Neural crest cell (in vitro differentiated cells): ENCODE measurements at places on chromosomes 12 and 14. TPM values are rescaled to one million over a fixed set of nuclear protein-coding genes. Genes with fewer than 3 reads are reported as not detected.

The ASCL1 gene
- 4.3 and 5.1 TPM in 2 replicates for total RNA-seq

- no peaks in the 10 kb centered on the region for H3K27me3 ChIP-seq
- DNase-seq: no peak
- no peaks in the 10 kb centered on the region for H3K36me3 ChIP-seq
- H3K27ac ChIP-seq: no peak overlapping the region
Measured at GRCh38 chr12:91173124-91173523, 9.5 kb downstream of the DCN start.

- H3K27ac ChIP-seq: peak overlapping the region; percentile 92
- H3K4me1 ChIP-seq: no peaks in the 10 kb centered on the region
- no peak for DNase-seq
Measured at GRCh38 chr14:74382231-74382630, 34.0 kb downstream of the VRTN start.

DNA sequence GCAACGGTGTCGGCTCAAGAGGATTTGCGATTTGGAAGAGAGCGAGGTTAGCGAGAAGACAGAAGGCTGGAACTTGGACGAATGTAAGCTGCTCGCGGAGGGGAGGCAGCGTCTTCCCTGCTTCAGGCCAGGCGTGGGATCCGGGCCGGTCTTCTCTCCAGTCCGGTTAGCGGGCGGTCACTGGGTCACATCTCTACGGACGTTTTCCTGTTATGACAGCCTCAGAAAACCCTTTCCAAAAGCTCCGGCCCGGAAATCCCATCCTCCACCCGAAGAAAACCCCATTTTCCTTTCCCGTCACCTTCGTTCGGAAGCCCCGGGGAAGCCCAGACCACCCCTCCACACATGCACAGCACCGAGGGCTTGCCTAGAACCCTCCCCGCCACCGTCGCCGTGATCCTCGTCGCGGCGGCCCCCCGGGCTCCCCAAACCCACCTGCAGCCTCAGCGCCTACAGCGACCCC is 268 bp downstream of the NDUFB1 start:
- H3K4me1 ChIP-seq: peaks cover 25% of the 10 kb centered on the region
- peaks cover 3% of the 10 kb centered on the region for H3K36me3 ChIP-seq
- peak overlapping the region; percentile 98 for H3K4me3 ChIP-seq
- H3K27me3 ChIP-seq: no peaks in the 10 kb centered on the region

- H3K36me3 ChIP-seq: no peaks in the 10 kb centered on the region
- no peak for DNase-seq
- H3K27ac ChIP-seq: no peak overlapping the region
- no peaks in the 10 kb centered on the region for H3K4me1 ChIP-seq
Measured at GRCh38 chr14:61452452-61452851, 131.1 kb downstream of the PRKCH start.

DNA sequence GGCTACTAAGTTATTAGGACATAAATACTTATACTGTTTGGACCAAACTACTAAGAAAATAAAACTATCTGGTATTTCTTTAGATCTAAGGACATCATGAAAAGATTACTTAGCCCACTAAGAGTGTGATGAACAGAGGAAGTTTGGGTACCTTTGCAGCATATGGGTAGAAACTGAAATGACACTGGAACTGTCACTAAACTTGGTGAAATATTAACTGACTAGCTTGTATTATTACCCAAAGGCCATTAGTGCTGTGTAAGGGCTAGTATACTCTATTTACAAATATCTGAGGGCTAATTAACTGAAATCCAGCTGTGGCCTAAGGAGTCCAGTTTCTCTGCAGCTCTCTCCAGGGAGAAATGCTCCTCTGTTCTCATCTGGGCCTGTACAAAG is 45.5 kb downstream of the PAWR start:
- peaks cover 5% of the 10 kb centered on the region for H3K4me1 ChIP-seq
- no peak overlapping the region for H3K27ac ChIP-seq
- H3K4me3 ChIP-seq: no peak overlapping the region
- H3K27me3 ChIP-seq: no peaks in the 10 kb centered on the region

The SDR9C7 gene
- total RNA-seq: not detected in 2 replicates
